ENCODE measurements at places on chromosomes 1 and 21. TPM values are rescaled to one million over a fixed set of nuclear protein-coding genes. Genes with fewer than 3 reads are reported as not detected.

The CNR2 gene
- not detected for total RNA-seq

The BARHL2 gene
- total RNA-seq = not detected

The HAO2 gene
- total RNA-seq = not detected

The OR2M5 gene
- not detected for total RNA-seq

The OR2AK2 gene
- not detected for total RNA-seq

The WDR64 gene
- total RNA-seq = not detected

The IL20 gene
- not detected for total RNA-seq

The HEYL gene
- not detected for total RNA-seq

The RIMS3 gene
- total RNA-seq = 0.17 TPM

The CHD1L gene
- total RNA-seq = 32.6 TPM

The TTC39A gene
- 0.26 TPM for total RNA-seq

The UBE2U gene
- total RNA-seq = not detected

The TNFRSF8 gene
- total RNA-seq = not detected

The OR2T6 gene
- not detected for total RNA-seq

The NOTCH2 gene
- 125 TPM for total RNA-seq

The GUCA2A gene
- not detected for total RNA-seq

The AHDC1 gene
- total RNA-seq = 6.7 TPM

The DYRK1A gene
- total RNA-seq = 46.4 TPM

The ZNF648 gene
- not detected for total RNA-seq

The COL24A1 gene
- total RNA-seq = 0.63 TPM

The ZNF695 gene
- 1.1 TPM for total RNA-seq

The ACBD6 gene
- 76.6 TPM for total RNA-seq

The FAM76A gene
- 9.6 TPM for total RNA-seq

The PRAMEF7 gene
- total RNA-seq = not detected

The NPR1 gene
- total RNA-seq = 9.4 TPM

The C4BPB gene
- total RNA-seq = not detected

The KRTAP11-1 gene
- not detected for total RNA-seq

The RHBDL2 gene
- total RNA-seq = 0.79 TPM

The C1orf50 gene
- total RNA-seq = 4.1 TPM

The AMY1C gene
- total RNA-seq = not detected

The FCRL1 gene
- total RNA-seq = not detected

The NPPB gene
- not detected for total RNA-seq

The KCNJ10 gene
- total RNA-seq = not detected

The OR2T29 gene
- total RNA-seq = not detected

The MRAP gene
- 0.34 TPM for total RNA-seq

The GJB5 gene
- total RNA-seq = 0.34 TPM
